Heart right ventricle (tissue), 16 donors: ENCODE measurements at places on chromosomes 11 and 22.

DNA sequence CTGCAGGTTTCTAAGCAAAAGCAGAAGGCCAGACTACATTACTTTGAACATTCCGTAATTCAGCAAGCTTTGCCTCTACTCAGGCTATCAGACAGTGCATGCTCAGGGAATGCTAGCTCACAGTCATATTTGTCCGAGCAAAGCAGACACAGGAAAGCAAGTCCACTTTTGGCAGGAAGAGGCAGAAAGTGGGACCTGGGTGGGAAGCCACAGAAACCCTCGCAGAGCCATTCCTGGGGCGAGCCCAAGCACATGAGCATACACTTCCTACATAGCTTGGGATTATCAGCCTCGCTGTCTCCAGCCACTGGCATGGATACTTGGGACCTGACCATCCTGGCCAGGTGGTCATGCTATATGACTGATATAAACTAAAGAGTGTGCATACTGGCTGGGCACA is 113.3 kb downstream of the TRIM29 start:
- no peak for DNase-seq
- no peaks in the 10 kb centered on the region for H3K4me1 ChIP-seq
- H3K36me3 ChIP-seq = no peaks in the 10 kb centered on the region
- H3K4me3 ChIP-seq = no peak overlapping the region

GRCh38 chr22:19933341-19934241 is 8.0 kb upstream of the COMT start:
- peaks cover 23% of the 10 kb centered on the region for H3K4me1 ChIP-seq
- H3K27ac ChIP-seq = no peak overlapping the region

GRCh38 chr22:23130697-23131096 is 11.1 kb downstream of the RSPH14 start:
- DNase-seq = no peak
- no peaks in the 10 kb centered on the region for H3K36me3 ChIP-seq
- no peak overlapping the region for H3K27ac ChIP-seq
- peaks cover 4% of the 10 kb centered on the region for H3K4me1 ChIP-seq
- no peak overlapping the region for H3K4me3 ChIP-seq

- H3K4me3 ChIP-seq = no peak overlapping the region
- no peaks in the 10 kb centered on the region for H3K4me1 ChIP-seq
- peaks cover 34% of the 10 kb centered on the region for H3K27me3 ChIP-seq
- no peak overlapping the region for H3K27ac ChIP-seq
- DNase-seq = no peak
Observed at GRCh38 chr22:42338479-42338878, 68.0 kb upstream of the TCF20 start.

DNA sequence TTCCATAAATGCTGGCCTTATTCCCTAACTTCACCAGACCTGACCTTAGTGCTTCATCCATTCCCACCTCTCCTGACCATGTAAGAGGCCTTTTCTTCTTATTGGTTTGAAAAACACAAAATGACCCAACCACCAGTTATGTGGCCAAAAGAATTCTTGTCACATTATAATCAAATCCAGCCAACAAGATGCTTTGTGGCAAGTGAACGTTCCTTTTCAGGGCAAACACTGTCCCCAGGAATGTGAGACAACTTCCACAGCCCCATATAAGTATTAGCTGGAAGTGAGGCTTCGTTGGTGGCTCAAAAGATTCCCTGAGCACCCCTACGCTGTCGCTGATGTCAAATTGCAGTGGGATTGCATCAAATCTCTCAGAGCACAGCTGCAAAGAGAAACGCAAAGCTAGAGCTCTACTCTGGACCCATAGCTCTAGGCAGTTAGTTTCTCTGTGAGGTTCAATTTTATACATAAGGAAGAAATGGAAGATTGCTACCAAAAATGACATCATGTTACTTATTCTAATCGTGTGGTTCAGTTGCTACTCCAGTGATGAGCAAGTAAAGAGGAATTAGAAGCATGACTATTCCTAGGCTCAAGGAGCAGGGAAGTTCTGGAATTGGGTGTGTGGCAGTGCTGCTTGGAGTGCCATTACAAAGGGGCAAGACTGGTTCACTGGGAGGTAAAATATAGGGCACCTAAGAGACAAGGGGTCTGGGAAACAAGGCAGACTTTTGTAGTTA is 26.1 kb downstream of the GLYATL1 start:
- peaks cover 38% of the 10 kb centered on the region for H3K27me3 ChIP-seq
- no peaks in the 10 kb centered on the region for H3K36me3 ChIP-seq
- H3K4me1 ChIP-seq = no peaks in the 10 kb centered on the region
- H3K27ac ChIP-seq = no peak overlapping the region

- H3K36me3 ChIP-seq = no peaks in the 10 kb centered on the region
- H3K27me3 ChIP-seq = no peaks in the 10 kb centered on the region
- no peak overlapping the region for H3K4me3 ChIP-seq
- H3K4me1 ChIP-seq = peaks cover 26% of the 10 kb centered on the region
Observed at GRCh38 chr11:36073411-36074203, 129.7 kb downstream of the LDLRAD3 start.

DNA sequence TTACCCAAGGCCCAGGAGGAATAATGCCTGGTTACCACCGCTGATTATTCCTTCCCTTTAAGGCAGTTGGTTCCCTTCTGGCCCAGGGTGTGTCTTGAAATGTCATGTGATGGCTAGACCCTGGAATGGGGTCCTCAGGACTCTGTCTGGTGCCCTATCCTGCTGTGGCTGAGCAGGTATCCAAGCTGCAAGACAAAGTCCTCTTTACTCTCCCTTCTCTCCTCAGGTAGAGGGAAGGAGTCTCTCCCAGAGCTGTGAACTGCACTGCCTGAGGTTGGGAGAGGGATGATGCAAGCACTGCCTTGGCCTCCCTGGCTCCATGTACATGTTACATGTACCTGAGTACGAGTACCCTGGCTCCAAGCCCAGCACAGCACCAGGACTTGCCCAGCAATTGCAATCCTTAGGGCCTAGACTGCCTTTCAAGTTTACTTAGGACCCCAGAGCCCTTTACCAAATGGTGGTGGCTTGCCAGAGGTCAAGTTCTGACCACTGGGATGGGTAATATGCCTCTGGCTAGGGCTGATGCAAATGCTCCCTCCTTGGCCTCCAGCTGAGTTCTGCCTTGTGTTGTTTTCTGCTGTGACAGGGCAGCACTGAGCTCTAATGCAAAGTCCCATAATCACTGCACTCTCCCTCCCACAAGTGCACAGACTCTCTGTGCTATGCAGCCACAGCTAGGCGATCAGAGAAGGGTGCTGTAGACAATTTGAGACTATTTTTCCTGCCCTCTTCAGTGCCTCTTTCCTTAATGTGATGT is 20.7 kb upstream of the AQP11 start:
- H3K4me3 ChIP-seq = no peak overlapping the region
- H3K4me1 ChIP-seq = no peaks in the 10 kb centered on the region
- no peak for DNase-seq

DNA sequence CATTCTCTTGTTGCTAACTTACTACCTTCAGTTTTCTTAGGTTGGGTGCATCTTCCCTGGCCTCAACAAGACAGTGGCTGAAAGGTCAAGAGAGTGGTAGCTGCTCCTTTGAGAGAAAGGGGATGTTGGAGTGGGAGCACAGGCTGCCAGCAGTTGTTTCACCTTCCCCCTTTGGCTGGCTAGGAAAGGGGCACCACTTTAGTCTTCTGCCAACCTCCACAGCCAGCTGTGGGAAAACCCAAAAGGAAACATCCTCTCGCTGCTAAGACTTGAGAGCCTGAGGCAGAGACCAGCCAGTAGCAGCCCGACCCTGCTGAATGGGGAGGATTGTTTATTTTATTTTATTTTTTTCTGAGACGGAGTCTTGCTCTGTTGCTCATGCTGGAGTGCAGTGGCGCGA is 34.4 kb downstream of the MARK2 start:
- DNase-seq = no peak
- H3K36me3 ChIP-seq = no peaks in the 10 kb centered on the region
- peak overlapping the region; percentile 62 for H3K27ac ChIP-seq
- H3K4me1 ChIP-seq = peaks cover 31% of the 10 kb centered on the region
- no peak overlapping the region for H3K4me3 ChIP-seq

- H3K36me3 ChIP-seq = no peaks in the 10 kb centered on the region
- no peak for DNase-seq
- no peaks in the 10 kb centered on the region for H3K27me3 ChIP-seq
- no peaks in the 10 kb centered on the region for H3K4me1 ChIP-seq
- peak overlapping the region; percentile 44 for H3K27ac ChIP-seq
- H3K4me3 ChIP-seq = no peak overlapping the region
Observed at GRCh38 chr22:31871480-31871879, 72.9 kb upstream of the YWHAH start.

- H3K4me1 ChIP-seq = no peaks in the 10 kb centered on the region
- no peak overlapping the region for H3K4me3 ChIP-seq
- no peaks in the 10 kb centered on the region for H3K27me3 ChIP-seq
- H3K36me3 ChIP-seq = no peaks in the 10 kb centered on the region
- no peak for DNase-seq
- no peak overlapping the region for H3K27ac ChIP-seq
Observed at GRCh38 chr11:107898270-107898669, 30.0 kb upstream of the RAB39A start.

GRCh38 chr22:49142296-49142695 is 685.4 kb downstream of the BRD1 start:
- H3K4me3 ChIP-seq = no peak overlapping the region
- H3K27me3 ChIP-seq = peaks cover 34% of the 10 kb centered on the region
- H3K4me1 ChIP-seq = no peaks in the 10 kb centered on the region
- no peak for DNase-seq
- H3K36me3 ChIP-seq = no peaks in the 10 kb centered on the region
- no peak overlapping the region for H3K27ac ChIP-seq

GRCh38 chr11:120180551-120181232 is 30.1 kb upstream of the OAF start:
- DNase-seq = no peak
- H3K4me1 ChIP-seq = peaks cover 31% of the 10 kb centered on the region
- H3K27ac ChIP-seq = peak overlapping the region; percentile 28
- H3K36me3 ChIP-seq = no peaks in the 10 kb centered on the region
- no peak overlapping the region for H3K4me3 ChIP-seq
- H3K27me3 ChIP-seq = no peaks in the 10 kb centered on the region

GRCh38 chr22:36756746-36757655 is 18.9 kb downstream of the IFT27 start:
- H3K27ac ChIP-seq = no peak overlapping the region
- no peak overlapping the region for H3K4me3 ChIP-seq
- H3K27me3 ChIP-seq = peaks cover 37% of the 10 kb centered on the region
- H3K36me3 ChIP-seq = no peaks in the 10 kb centered on the region

DNA sequence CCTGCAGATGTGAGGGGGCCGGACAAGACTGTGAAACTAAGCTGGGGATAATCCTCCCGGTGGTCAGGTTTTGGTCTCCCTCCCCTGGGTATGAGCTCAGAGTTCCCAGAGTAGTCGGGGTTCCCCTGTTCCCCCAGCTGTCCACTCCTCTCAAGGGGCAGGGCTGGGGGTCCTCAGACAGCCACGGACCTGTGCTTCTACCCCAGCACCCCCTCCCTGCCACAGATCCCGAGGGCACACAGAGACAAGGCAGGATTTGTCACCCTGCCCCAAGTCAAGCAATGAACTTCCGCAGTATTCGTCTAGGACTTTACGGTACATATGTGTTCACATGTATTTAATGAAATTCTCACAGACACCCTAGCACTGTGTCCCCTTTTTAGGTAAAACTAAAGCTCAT is 45.2 kb downstream of the APOL1 start:
- H3K27me3 ChIP-seq = no peaks in the 10 kb centered on the region
- peaks cover 100% of the 10 kb centered on the region for H3K36me3 ChIP-seq
- no peak overlapping the region for H3K27ac ChIP-seq
- H3K4me1 ChIP-seq = peaks cover 5% of the 10 kb centered on the region
- DNase-seq = no peak
- H3K4me3 ChIP-seq = no peak overlapping the region

DNA sequence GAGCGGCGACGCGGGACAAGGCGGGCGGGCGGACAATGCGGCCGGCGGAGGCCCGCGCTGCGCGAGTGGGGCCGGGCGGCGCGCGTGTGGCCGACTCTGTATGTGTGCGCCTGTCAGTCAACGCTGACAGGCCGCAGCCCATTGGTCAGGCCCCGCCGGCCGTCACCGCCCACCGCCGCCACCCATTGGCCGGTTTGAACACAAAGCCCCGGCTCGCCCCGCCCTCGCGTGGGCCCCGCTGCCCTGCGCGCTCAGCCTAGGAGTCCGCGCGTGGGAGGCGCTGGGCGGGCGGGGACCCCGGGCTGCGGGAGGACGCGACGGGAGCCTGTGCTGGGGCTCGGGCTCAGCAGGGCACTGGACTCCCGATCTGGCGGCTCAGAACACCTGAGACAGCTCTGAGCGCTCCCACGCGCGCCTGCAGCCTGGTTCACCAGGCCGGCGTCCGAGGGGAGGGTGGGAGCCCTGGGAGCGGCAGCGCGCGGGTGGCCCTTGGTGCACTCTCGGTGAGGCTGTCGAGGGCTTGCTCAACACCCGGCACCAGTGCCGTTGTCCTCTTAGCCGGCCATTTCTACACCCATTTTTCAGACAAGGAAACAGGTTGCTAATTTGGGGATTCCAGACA is at the start of gene SUN2:
TSS of gene SUN2 (minus strand) at position 88 of the 622 bp plus-strand sequence. CDS start 3,370 bp downstream, outside the sequence.
- H3K4me3 ChIP-seq = peak within 1 kb of the TSS; percentile 72
- peak; percentile 96 for DNase-seq
- peak within 1 kb of the TSS; percentile 95 for H3K27ac ChIP-seq
- no peaks in the 10 kb centered on the region for H3K27me3 ChIP-seq
- peaks cover 13% of the 10 kb centered on the region for H3K36me3 ChIP-seq

GRCh38 chr11:126084608-126084912 is 21.9 kb upstream of the CDON start:
- peaks cover 10% of the 10 kb centered on the region for H3K4me1 ChIP-seq
